ENCODE measurements at places on chromosomes 13 and 19. TPM values are rescaled to one million over a fixed set of nuclear protein-coding genes. Genes with fewer than 3 reads are reported as not detected.

GRCh38 chr13:20911037-20911436 is 8.5 kb upstream of the XPO4 start:
- DNase-seq: no peak

Gene ZNF583
- total RNA-seq: 7.2 TPM

- DNase-seq: no peak
These were observed 12.5 kb upstream of the NCR1 start for GRCh38 chr19:54893406-54893805.

Gene ZNF154
- total RNA-seq: 11.1 TPM

GRCh38 chr13:47100214-47100853 is 203.5 kb upstream of the HTR2A start:
- DNase-seq: no peak

DNA sequence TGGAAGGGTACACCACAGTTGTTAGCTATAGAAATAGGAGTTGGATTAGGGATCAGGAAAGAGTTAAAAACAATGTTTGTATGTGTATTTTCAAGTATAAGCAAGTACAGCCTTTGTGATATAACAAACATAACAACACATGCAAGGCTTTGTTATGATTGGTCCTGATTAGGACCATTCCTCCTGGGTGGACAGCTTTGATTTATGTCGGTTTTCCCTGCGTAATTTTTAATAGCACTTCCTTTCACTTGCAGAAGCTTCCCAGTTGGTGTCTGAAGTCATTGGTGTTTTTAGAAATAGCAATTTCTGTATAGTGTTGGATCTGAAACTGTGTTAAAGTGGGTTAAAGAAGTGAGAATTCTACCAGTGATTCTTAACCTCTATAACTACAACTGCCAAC is 10.0 kb downstream of the FNDC3A start:
- DNase-seq: peak; percentile 44

Gene GZMM
- 2.8 TPM for total RNA-seq

Gene C19orf38
- 3.3 TPM for total RNA-seq

- DNase-seq: no peak
These were observed 9.3 kb downstream of the POU2F2 start for GRCh38 chr19:42122691-42123607.

DNA sequence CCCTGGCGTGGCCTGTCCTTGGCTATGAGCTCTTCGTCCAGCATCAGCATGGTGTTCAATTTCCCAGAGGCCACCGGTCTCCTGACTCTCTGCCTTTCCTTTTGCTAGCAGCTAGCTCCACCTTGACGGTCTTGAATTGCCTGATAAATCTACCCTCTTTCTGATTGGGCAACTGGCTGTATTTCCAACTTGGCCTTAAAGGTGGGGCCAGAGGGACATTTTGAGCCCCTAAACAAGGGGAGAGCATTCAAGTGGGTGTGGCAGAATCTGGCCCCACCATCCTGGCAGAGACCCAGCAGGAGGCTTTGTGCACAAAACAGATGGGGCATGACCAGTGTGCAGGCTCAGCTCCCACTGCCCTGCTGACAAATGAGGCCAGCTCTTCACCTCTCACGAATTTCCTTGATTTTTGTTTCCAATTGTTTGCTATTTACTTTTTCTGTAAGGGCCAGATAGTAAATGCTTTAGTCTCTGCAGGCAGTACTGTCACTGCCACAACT is 148.9 kb upstream of the VSTM2B start:
- DNase-seq: no peak

Gene ZNF550
- total RNA-seq: 15.1 TPM

Gene LILRA6
- 2.9 TPM for total RNA-seq

Gene IGFL4
- total RNA-seq: not detected

Gene OR1I1
- not detected for total RNA-seq

Gene SPRY2
- 26.2 TPM for total RNA-seq

DNA sequence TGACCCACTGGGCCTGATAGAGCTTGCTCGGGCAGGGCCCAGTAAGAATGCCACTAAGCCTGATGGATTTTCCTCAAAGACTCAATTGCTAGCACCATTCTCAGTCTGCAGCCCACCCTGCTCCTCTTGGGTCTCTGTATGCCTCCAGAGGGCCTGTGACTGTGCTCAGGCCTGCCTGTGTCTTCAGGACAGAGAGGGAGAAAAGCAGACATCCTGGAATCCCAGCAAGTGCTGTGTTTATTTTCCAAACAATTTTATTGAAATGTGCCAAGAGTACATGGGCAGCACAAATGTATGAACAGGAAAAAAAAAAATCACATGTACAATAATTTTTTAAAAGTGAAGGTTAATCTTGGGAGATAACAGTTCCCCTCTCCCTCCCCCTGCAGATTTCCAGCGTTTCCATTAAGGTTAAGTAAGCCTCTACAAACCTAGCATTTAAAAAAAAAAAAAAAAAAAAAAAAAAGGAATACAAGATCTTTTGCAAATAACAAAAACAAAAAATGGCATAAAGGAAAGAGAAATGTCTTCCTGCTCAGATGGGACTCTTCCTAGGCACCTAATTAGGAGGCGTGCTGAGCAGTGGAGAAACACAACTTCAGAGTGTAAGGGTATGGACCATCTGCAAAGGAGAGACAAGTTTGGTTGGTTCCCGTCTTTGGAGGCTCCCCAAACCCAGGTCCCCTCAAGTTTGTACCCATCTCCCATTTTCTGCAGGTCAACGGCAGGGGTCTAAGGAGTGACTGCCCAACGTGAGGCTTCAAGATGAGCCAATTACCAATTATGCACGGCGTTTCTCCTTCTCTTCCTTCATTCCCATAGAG is 4.8 kb upstream of the ECH1 start:
- DNase-seq: no peak

DNA sequence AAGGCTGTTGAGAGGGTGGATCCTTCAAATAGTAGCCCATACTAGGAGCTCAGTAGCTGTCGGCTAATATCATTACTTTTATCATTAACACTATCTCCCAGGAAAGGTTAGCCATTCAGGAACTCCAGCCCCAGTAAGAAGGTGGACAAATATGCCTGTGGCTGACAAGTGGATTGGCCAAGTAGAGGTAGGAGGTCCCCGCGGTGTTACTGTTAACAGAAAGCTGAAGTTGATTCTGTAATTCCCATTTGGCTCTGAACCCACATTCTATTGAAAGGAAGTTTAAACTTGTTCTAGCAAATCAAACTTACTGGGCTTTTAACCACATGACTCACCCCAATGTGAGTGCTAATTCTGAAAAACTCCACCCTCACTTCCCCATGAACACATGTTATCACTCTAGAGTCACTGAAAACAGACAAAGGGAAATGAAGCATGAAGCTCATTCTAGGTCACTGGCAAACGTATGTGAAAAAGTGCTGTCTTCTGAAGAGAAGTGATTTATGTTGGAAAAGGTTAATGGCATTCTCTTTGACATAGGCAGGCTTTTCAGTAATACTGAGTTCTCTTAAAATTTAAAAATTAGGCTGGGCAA is 273.5 kb downstream of the FGF14 start:
- DNase-seq: no peak

- no peak for DNase-seq
These were observed 2.5 kb downstream of the NFIC start for GRCh38 chr19:3368848-3369336.

DNA sequence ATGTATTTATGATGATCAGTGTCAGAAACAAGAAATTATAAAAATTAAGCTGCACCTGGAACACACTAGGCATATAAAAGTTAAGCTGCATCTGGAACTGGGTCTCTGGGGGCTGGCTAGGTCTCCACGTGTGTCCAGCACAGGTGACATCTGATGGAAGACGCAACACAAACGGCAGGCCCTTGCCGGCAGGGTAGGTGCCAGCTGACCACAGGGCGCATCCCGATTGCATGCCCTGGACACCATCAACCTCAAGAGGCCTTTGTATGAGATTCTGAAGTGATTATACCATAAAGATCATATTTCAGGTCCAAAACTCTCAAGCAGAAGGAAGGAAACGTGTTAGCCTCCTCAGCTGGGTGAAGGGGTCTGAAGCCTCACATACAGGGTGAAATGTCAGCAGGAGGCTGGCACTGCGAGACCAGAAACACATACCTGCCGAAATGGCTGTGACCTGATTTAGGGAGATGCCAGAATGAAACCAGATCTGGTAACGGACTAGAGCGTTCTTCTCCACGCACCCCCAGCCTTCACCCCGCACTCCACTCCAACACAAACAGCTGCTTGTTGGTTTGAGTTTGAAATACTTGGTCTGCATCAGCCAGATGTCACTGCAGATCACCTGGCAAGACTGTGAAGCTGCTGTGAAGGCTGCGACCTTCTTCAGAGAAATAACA is 37.3 kb downstream of the COL4A1 start:
- DNase-seq: peak; percentile 22

GRCh38 chr13:61664801-61665705 is 249.4 kb upstream of the PCDH20 start:
- DNase-seq: no peak

Gene F10
- total RNA-seq: 5.1 TPM

Gene ADGRE1
- total RNA-seq: 1.3 TPM

DNA sequence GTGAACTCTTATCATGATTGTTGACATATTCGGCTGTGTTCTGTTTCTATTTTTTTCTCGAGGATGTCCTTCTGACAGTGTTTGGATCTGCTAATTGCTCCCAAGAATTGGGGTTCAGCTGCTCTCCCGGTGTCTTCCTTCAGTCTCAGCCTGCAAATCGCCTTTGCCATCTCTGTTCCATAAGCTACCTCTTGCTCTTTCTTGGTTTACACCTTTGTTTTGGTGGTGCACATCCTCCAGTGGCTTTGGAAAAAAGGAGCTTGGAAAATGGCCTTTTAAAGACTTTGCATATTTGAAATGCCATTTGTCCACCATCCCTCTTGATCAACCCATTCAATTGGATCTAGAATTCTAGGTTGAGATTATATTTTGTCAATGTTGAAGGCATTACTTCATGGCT is 137.2 kb downstream of the URI1 start:
- DNase-seq: no peak

- no peak for DNase-seq
These were observed 25.9 kb downstream of the RCN3 start for GRCh38 chr19:49553451-49554271.

DNA sequence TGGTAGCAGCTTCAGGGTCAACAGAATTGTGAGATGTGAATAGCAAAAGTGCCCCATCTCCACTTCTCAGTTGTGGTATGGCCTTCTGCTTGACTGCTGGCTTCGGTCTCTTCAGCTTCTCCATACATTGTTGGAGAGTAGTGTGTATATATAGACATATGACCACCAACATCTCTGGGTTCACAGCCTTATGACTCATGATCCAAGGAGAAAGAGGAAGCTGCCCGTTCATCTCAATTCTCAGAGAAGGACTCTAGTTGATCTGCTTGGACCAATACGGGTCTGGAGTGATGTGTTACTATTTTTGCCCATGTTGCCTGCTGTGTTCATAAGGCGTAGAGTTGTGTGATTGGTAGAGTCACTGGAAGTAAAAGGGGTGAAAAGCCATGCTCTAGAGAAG is 3.6 kb upstream of the COMMD6 start:
- no peak for DNase-seq

Gene ZNF846
- total RNA-seq: 17.7 TPM

DNA sequence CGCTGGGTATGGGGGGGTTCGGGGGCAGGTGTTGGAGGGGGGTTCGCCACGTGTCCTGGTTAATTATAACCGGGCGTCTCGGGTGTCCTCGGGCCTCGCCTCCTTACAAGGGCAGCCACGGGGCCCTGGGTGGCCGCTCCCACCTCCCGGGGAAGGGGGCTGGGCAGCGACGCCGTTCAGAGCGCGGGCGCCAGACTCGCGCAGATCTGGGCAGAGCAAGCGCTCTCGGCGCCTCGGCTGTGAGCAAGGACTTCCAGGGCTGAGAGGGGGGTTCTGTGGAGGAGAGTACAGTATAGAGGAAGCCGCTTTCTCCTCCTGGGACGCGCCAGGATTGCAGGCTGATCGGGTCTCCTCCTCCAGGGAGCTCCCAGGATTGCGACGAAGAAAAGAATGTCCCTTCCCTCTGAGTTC is 1.0 kb upstream of the CKM start:
- DNase-seq: peak; percentile 70

GRCh38 chr19:41537789-41538188 is 38.2 kb upstream of the CEACAM21 start:
- DNase-seq: no peak

Measured in kidney (tissue), 22 donors.